ENCODE measurements at places on chromosomes 7 and 10.

GRCh38 chr10:90865401-90865800 lies 6.4 kb upstream of the RPP30 start:
- DNase-seq = no peak

GRCh38 chr7:116800594-116800993 lies 61.8 kb upstream of the CAPZA2 start:
- DNase-seq = no peak

DNA sequence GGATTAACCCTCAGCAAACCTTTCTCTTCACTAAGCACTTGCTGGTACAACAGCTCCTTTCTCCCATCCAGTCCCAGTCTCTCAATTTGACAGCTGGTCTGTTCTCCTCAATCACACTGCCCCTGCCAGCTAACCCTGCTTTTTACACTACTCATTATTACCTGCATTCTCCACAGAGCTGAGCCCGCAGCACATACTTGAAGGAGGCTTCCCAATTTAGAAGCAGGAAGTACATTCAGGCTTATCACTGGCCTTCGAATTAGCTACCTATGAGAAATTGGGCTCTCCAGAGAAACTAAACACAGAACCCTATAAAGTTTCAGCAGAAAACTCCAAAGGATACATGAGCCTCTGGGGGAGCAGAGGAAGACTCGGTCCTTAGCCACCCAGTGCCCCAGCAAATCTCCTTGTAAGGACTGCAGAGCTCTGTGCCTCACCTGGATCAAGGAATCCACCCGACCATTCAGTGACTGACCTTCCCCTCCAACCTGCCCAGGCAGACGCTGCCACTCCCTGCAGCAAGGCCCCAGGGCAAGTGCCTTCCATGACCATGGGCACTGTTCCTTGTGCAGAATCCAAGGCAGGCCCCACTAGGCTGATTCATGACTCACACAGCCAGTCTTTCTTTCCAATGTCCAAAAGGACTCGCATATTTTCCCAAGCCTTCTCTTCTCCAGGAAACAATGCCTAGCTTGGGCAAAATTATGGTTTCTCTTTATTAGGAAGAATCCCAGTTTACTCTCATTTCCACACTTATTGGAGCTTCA lies 68.0 kb downstream of the VOPP1 start:
- no peak for DNase-seq

GRCh38 chr7:26337232-26337865 lies 45.7 kb downstream of the SNX10 start:
- DNase-seq = no peak

DNA sequence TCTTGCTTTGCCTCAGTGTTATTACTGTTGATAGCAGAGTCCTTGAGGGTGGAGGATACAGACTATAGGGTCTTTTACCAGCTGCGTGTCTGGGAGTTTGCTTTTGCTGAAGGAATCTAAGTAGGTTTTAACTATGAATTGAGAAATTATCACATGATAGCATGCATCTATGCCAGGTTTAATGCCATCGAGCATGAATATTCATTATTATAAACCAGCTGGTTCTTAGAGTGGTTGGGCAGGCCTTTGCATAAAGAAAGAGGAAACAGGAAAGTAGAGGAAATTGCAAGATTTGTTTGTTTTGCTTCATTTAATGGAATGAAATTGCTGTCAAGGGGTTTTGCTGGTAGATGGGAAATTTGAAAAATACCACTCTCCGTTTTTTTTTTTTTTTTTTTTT lies 70.7 kb downstream of the PLPP4 start:
- no peak for DNase-seq

GRCh38 chr7:30260246-30260768 lies 24.1 kb upstream of the ZNRF2 start:
- DNase-seq = no peak

DNA sequence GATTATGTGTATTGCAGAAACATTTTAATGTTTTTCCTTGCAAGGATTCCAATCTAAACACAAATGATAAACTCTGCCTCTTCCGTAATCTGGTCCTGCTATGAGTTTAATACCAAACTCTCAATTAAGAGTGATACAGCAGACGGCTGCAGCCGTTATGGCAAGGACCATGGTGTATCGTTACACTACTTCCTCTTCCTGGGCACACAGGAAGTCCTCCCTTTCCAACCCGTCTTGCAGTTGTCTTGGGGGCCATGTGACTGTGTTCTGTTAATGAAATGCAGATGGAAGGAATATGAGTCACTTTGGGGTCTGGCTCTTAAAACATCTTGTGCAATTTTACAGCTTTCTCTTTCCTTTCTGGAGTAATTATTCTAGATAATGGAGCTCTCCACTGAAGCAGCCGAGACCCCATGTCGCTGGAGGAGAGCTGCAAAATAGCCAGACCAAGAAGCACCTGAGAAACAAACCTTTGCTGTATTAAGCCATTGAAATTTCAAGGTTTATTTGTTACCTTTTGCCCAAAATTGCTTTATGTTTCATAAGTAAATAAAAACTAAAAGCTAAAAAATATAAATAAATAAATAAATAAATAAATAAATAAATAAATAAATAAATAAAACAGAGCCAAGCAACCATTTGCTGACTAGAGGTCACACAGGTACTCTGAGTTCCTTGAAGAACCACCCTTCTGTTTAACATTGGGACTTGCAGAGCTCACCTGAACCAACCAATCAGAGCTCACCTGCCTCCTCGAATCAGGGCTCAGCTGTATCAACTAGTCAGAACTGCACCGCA lies 74.7 kb downstream of the FRMPD2 start:
- no peak for DNase-seq

DNA sequence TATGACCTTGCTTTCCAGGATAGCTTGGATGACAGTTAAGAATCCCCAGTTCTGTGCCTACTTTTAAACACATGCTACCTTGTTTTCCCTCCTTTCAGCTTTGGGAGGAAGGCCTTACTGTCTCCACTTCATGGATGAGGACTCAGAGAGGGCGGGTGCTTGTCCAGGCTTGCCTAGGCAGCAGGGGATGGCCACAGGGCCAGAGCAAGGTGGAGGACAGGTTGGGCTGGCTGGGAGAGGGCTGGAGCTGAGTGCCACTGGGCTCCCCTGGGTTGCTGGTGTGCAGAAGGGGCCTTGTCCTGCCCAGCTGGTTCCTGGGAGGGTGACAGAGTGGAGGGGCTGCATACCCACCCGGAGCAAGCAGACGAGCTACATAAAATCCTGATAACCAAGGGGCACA lies 117.8 kb downstream of the GRK5 start:
- no peak for DNase-seq

GRCh38 chr10:8086315-8086714 lies 31.8 kb downstream of the GATA3 start:
- no peak for DNase-seq

GRCh38 chr7:93736668-93737369 lies 153.7 kb downstream of the TFPI2 start:
- DNase-seq = no peak

GRCh38 chr7:132915647-132916046 lies 166.2 kb downstream of the CHCHD3 start:
- no peak for DNase-seq

DNA sequence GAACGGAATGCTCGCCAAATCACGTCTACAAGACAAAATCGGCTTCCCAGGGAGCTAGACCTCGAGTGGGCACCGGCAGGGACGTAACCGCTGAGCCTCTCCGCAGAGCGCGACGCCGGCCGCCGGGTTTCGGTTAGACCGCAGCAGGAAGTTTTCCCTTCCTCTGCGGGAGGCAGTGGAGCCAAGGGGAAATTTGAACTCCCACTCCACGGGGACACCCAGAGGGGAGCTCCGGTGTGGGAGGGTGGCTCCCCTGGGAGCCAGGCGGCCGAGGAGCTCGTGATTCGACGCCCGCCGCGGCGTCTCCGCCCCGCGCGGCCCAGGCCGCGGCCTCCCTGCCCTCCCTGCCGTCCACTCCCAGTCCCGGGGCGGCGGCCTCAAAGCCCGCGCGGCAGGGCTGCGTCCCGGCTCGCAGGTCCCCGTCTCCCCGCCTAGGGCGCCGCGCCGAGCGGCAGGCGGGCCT lies 426 bp downstream of the SYPL1 start:
- no peak for DNase-seq

DNA sequence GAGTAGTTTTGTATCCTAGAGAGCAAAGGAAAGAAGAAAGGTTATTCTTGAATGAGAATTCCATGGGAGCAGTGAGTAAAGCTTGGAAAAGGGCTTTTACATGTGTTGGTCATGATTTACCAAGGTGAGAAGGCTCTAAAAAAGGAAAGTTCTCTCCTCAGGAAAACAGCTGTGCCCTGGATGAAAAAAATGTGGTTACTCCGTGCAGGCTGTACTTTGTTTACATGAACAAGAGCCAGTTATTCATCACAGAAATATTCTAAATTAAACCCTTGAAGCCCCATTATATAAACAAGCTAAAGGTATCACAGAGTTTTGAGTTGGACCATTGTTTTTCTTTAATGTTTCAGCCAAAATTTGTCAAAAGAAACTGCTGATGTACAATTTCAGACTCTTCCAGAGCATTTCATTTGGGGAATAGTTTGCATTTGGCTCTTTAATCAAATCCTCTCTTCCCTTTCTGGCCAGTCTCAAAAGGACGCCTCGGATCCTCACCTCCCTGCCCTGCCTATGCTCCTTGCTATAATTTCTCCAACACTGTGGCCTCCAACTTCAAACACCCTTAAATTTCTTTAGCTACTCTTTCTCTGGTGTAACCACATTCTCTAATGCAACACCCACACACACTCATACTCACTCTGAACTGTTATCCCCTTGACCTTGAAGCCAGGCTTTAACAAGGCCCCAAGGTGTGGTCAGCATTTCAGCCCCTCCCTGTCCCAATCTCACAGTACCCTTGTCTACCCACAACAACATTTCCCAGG lies 47.4 kb downstream of the AFAP1L2 start:
- DNase-seq = no peak

DNA sequence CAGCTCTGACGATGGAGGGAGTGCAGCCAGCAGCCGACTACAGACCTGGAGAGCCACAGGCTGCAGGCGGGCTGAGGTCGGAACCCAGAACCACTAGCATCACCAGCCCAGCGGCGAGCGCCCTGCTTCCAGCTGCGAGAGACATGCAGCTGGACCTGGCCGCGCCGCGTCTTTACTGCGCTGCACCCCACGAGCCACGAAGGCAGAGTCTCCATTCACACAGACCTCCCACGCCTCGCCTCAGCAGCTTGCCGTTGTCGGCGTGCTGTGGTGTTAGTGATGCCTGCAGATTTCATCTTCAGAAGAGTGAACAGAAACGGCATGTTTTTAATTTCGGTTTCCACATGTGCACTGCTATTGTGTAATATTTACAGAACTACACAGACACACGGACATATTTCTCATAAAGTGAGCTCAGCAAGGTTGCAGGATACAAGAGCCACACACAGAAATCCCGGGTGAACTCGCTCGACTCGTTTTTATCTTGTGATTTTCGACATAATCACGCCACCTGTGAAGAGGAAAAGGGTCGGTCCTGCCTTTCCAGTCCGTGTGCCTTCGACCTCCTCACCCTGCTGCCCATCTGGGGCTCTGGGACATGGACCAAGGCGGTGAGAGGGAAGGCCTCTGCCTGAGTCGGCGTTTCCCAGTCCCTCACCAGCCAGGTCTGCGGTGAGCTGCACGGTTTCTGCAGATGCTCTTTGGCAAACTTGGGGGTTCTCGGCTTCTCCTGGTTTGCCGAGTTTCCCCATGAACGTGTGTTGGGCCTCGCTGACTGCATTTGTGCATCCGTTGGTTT lies 252.2 kb downstream of the ELFN1 start:
- no peak for DNase-seq

DNA sequence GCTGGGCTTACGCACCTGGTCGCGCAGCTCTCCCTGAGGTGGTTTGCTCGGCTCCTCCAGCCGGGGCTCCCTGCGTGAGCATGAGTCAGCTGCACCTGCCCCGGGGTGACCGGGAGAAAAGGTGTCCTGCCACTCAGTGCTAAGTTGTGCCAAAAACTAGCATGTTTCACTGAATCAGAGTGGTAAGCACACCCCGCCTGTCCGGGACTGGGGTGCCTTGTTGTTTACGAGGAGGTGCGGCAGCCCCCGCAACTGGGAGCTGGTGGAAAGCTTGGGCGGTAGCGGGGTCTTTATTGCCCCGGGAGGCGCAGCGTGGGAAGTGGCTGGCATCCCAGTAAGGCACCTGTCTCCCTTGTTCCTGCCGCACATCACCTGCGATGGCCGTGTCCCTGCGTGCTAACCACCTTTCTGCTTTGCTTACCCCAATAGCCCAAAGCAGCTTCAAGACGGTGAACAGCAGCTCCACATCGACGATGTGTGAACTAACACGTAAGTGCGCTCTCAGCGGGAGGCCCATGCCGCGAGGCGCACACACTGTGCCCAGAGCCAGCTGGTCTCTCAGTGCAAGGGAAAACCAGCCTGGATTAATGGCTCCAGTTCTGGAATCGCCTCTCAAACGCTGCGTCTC lies 506.6 kb upstream of the FOXK1 start:
- DNase-seq = no peak

GRCh38 chr10:44068716-44069482 lies 316.0 kb downstream of the CXCL12 start:
- DNase-seq = no peak

DNA sequence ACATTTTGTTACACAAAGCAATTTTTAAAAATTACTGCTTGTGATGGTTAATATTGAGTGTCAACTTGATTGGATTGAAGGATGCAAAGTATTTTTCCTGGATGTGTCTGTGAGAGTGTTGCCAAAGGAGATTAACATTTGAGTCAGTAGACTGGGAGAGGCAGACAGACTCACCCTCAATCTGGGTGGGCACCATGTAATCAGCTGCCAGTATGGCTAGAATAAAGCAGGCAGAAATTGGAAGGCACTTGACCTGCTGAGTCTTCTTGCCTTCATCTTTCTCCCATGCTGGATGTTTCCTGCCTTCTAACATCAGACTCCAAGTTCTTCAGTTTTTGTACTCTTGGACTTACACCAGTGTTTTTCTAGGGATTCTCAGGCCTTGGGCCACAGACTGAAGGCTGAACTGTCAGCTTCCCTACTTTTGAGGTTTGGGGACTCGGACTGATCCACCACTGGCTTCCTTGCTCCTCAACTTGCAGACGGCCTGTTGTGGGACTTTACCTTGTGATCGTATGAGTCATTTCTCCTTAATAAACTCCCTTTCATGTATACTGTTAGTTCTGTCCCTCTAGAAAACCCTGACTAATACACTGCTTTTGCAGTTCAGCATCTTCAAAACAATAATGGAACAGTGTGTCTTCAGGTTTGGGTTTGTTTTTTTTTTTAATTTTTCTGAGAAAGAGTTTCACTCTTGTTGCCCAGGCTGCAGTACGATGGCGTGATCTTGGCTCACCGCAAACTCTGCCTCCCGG lies 244.1 kb upstream of the SEMA3C start:
- DNase-seq = no peak

- no peak for DNase-seq
These were observed 73.0 kb upstream of the PFKP start for GRCh38 chr10:2994221-2994961.
